ENCODE measurements at places on chromosomes 5 and 9. TPM values are rescaled to one million over a fixed set of nuclear protein-coding genes. Genes with fewer than 3 reads are reported as not detected.

DNA sequence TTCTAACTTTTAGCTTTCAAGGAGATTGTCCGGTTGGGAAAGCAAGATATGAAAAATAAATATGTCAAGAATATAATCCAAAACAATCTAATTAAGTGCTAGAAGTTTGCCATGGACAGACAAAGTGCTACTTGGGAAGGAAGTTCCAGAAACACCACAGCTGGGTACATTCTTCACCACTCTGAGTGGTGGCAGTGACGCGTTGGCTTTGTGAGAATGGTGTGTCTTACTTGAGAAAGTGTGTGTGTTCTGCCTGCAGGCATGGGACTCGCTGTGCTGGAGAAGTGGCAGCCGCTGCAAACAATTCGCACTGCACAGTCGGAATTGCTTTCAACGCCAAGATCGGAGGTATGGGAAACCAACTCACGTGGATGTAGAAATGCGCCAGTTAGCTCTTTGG is 177.2 kb downstream of the PCSK5 start:
- H3K4me1 ChIP-seq = no peaks in the 10 kb centered on the region
- H3K36me3 ChIP-seq = peaks cover 3% of the 10 kb centered on the region
- no peak overlapping the region for H3K27ac ChIP-seq
- H3K4me3 ChIP-seq = no peak overlapping the region

GRCh38 chr5:141879941-141880738 is 1.9 kb upstream of the PCDH1 start:
- H3K36me3 ChIP-seq = no peaks in the 10 kb centered on the region
- peaks cover 21% of the 10 kb centered on the region for H3K4me1 ChIP-seq
- no peak overlapping the region for H3K4me3 ChIP-seq
- H3K27ac ChIP-seq = no peak overlapping the region
- peak; percentile 4 for DNase-seq

- peaks cover 43% of the 10 kb centered on the region for H3K36me3 ChIP-seq
- no peak for DNase-seq
- peaks cover 59% of the 10 kb centered on the region for H3K27me3 ChIP-seq
Measured at GRCh38 chr9:126984969-126985368, 70.4 kb downstream of the RALGPS1 start.

GRCh38 chr5:1669276-1670155 is 130.1 kb downstream of the MRPL36 start:
- no peak for DNase-seq
- no peaks in the 10 kb centered on the region for H3K36me3 ChIP-seq
- peaks cover 2% of the 10 kb centered on the region for H3K4me1 ChIP-seq
- no peak overlapping the region for H3K4me3 ChIP-seq

Gene FGF1
- total RNA-seq = not detected

Gene NEUROG1
- total RNA-seq = not detected

Gene GKAP1
- 5.9 TPM for total RNA-seq

DNA sequence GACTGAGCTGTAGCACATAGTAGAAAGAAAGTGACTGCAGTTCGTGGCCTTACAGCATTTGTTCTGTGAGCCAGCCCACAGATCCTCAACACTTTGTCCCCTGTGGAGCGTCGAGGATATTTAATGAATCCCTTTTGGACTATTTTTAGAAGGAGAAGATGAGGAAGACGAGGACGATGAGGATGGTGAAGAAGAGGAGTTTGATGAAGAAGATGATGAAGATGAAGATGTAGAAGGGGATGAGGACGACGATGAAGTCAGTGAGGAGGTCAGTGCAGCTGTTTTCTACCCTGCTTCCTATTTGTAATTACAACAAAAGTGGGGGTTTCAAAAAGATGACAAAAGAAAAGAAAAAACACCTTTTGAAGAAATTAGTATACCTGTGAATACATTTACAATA is 28.0 kb downstream of the ANP32B start:
- peaks cover 29% of the 10 kb centered on the region for H3K4me1 ChIP-seq
- peak overlapping the region; percentile 0 for H3K27ac ChIP-seq
- no peaks in the 10 kb centered on the region for H3K27me3 ChIP-seq
- no peak for DNase-seq
- H3K36me3 ChIP-seq = peaks cover 78% of the 10 kb centered on the region

GRCh38 chr5:36363101-36363500 is 61.4 kb upstream of the RANBP3L start:
- no peak for DNase-seq
- H3K36me3 ChIP-seq = no peaks in the 10 kb centered on the region
- H3K4me3 ChIP-seq = no peak overlapping the region

- no peaks in the 10 kb centered on the region for H3K36me3 ChIP-seq
- H3K27ac ChIP-seq = no peak overlapping the region
- H3K4me3 ChIP-seq = no peak overlapping the region
- no peaks in the 10 kb centered on the region for H3K27me3 ChIP-seq
- H3K4me1 ChIP-seq = no peaks in the 10 kb centered on the region
Measured at GRCh38 chr5:125484742-125485641, 738.6 kb upstream of the ZNF608 start.

Gene STPG3
- not detected for total RNA-seq

- no peak for DNase-seq
- peaks cover 72% of the 10 kb centered on the region for H3K27me3 ChIP-seq
- H3K4me1 ChIP-seq = peaks cover 10% of the 10 kb centered on the region
- peaks cover 6% of the 10 kb centered on the region for H3K36me3 ChIP-seq
Measured at GRCh38 chr9:36988848-36989247, 45.2 kb downstream of the PAX5 start.

Gene GNA14
- total RNA-seq = not detected

Gene TRMO
- 31.8 TPM for total RNA-seq

- H3K4me3 ChIP-seq = no peak overlapping the region
- no peak overlapping the region for H3K27ac ChIP-seq
- H3K36me3 ChIP-seq = peaks cover 15% of the 10 kb centered on the region
Measured at GRCh38 chr9:113254991-113255390, 20.4 kb downstream of the CDC26 start.

DNA sequence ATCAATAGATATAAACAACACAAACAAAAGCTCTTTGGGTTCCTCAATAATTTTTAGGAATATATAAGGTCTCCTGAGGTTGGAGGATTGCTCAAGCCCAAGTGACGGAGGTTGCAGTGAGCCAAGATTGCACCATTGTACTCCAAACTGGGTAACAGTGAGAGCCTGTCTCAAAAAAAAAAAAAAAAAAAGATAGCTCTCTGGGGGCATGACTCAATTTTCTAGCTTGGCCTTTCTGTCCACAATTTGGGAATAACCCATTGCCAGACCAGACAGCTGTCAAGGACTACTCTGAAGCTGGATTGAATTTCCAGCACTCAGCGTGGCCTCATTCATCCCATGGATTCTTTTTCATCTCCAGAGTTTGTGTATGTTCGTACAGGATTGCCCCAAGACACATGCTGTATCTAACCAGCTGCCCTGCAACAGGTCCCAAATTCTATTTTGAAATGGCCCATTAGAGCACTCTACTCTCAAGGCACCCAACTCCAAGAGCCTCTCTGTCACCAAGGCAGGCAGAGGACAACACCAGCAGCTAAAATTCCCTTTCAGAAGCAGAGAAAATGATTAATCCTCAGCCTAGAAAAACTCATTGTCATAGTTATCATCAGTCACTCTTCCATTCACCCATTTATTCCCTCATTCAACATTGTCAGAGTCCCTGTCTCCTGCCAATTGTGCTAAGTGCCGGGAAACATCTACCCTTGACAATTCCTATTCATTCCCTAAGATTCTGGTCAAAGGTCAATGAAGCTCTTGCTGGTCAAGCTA is 8.7 kb downstream of the FAM193B start:
- H3K36me3 ChIP-seq = peaks cover 10% of the 10 kb centered on the region
- no peak for DNase-seq
- no peak overlapping the region for H3K4me3 ChIP-seq
- peaks cover 4% of the 10 kb centered on the region for H3K4me1 ChIP-seq
- H3K27me3 ChIP-seq = no peaks in the 10 kb centered on the region

DNA sequence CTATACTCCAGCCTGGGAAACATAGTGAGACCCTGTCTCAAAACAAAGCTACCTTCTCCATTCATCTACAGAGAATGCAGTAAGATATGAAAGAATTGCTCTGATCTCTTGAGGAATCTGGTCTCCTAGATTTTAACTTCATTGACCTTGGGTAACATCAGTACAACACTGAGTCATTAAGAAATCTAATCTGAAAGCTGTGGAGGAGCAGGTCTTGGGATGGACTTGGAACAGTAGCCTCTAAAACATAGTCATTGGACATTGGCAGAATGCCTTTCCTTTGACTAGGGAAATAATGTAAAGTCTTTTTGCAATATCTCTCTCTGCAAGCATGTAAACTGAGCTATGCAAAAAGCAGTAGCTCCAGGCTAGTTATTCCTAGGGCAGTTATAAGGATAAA is 58.1 kb downstream of the KCNN2 start:
- H3K27me3 ChIP-seq = no peaks in the 10 kb centered on the region
- no peak overlapping the region for H3K27ac ChIP-seq
- H3K4me3 ChIP-seq = no peak overlapping the region
- no peaks in the 10 kb centered on the region for H3K4me1 ChIP-seq

Gene KIF2A
- 151 TPM for total RNA-seq

GRCh38 chr5:150595466-150596031 is 44.9 kb upstream of the SYNPO start:
- H3K27ac ChIP-seq = no peak overlapping the region
- H3K36me3 ChIP-seq = no peaks in the 10 kb centered on the region
- H3K27me3 ChIP-seq = no peaks in the 10 kb centered on the region
- no peak overlapping the region for H3K4me3 ChIP-seq
- no peaks in the 10 kb centered on the region for H3K4me1 ChIP-seq
- DNase-seq = no peak

DNA sequence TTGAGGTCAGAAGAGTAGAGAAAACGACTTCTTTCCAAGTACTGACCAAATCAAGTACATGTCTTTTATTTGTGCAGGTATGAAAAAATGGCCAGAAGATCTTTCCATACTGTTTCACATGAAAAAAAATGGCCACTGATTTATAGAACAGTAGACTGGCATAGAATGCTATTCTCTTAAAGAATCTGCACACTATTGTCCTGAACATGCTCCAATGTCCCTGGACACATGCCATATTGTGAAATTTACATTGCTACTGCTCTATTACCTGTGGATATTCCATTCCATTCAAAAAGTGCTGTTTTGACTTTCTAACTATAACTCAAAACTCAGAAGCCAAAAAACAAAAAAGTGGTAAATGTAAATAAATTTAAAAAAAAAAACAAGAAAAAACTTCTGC is 60.6 kb downstream of the FBXL17 start:
- H3K36me3 ChIP-seq = peaks cover 8% of the 10 kb centered on the region
- DNase-seq = no peak
- H3K27ac ChIP-seq = no peak overlapping the region
- no peaks in the 10 kb centered on the region for H3K4me1 ChIP-seq
- H3K4me3 ChIP-seq = no peak overlapping the region

Gene PTGR1
- not detected for total RNA-seq

Gene IFNA13
- not detected for total RNA-seq

- no peaks in the 10 kb centered on the region for H3K36me3 ChIP-seq
- no peak overlapping the region for H3K27ac ChIP-seq
- DNase-seq = no peak
- H3K27me3 ChIP-seq = peaks cover 8% of the 10 kb centered on the region
- no peak overlapping the region for H3K4me3 ChIP-seq
- H3K4me1 ChIP-seq = no peaks in the 10 kb centered on the region
Measured at GRCh38 chr9:76608575-76609273, 149.7 kb downstream of the GCNT1 start.

Gene FAM151B
- total RNA-seq = 0.15 TPM

DNA sequence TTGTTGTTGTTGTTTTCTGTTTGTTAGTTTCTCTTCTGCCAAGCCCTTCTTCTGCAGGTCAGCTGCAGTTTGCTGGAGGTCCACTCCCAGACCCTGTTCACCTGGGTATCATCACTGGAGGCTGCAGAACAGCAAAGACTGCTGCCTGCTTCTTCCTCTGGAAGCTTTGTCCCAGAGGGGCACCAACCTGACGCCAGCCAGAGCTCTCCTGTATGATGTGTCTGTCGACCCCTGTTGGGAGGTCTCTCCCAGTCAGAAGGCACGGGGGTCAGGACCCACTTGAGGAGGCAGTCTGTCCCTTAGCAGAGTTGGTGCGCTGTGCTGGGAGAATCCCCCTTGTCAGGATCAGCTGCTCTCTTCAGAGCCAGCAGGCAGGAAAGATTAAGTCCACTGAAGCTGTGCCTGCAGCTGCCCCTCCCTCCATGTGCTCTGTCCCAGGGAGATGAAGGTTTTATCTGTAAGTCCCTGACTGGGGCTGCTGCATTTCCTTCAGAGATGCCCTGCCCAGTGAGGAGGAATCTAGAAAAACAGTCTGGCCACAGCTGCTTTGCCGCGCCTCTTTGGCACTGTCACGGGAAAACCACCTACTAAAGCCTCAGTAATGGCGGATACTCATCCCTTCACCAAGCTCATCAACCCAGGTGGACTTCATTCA is 299.2 kb downstream of the EDIL3 start:
- H3K4me1 ChIP-seq = no peaks in the 10 kb centered on the region
- H3K36me3 ChIP-seq = no peaks in the 10 kb centered on the region
- no peak for DNase-seq
- H3K4me3 ChIP-seq = no peak overlapping the region

DNA sequence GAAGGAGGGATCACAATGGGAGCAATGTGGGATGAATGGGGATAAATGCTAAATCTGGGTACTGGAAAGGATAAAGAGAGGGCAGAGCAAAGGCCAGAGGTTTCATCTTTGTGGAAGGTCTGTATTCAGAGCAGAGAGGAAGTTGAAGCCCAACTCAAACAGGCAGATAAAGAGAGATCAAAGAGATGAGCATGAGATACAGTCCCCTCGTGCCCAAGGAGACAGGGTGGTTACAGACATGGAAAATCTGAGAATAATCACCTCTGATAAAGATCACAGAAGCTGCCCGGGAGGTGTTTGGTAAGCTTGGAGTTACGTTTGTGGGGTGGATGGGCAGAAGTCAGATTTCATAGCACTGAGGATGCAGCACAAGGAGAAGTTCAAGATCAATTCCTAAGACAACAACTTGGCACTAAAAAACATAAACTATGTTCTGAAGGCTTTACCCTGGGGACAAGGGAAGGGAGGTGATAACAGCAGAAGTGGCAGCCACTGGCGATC is 459 bp upstream of the ERAP2 start:
- H3K4me1 ChIP-seq = peaks cover 66% of the 10 kb centered on the region
- peak overlapping the region; percentile 95 for H3K27ac ChIP-seq
- peak; percentile 50 for DNase-seq
- H3K36me3 ChIP-seq = peaks cover 19% of the 10 kb centered on the region
- H3K4me3 ChIP-seq = peak overlapping the region; percentile 92
- H3K27me3 ChIP-seq = no peaks in the 10 kb centered on the region

Gene CSF2
- 4.7 TPM for total RNA-seq

Gene TRAF1
- total RNA-seq = 64.3 TPM

GRCh38 chr5:150394131-150394530 is 18.6 kb downstream of the CD74 start:
- no peak for DNase-seq
- no peaks in the 10 kb centered on the region for H3K4me1 ChIP-seq

- no peaks in the 10 kb centered on the region for H3K36me3 ChIP-seq
- no peaks in the 10 kb centered on the region for H3K4me1 ChIP-seq
- DNase-seq = no peak
Measured at GRCh38 chr9:86903734-86904085, 43.6 kb downstream of the GAS1 start.

DNA sequence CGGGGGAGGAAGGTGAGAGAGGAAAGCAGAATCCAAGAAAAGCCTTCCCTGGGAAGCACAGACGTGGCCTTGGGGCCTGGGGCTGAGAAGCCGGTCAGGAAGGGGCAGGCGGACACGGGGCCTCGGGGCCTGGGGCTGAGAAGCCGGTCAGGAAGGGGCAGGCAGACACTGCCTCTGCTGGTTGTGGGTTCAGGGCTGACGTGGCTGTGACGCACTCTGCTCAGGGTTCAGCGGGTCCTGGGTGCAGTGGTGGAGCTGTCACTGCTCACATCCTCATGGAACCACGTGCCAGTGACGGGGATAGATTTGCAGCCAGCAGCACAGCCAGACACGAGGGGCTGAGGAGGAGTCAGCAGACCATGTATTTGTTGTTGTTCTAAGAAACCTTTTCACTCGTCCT is 12.8 kb downstream of the PAEP start:
- DNase-seq = no peak
- H3K27me3 ChIP-seq = peaks cover 5% of the 10 kb centered on the region
- no peak overlapping the region for H3K27ac ChIP-seq
- no peaks in the 10 kb centered on the region for H3K36me3 ChIP-seq

Gene PSMD5
- total RNA-seq = 50.9 TPM

Gene FBP1
- total RNA-seq = 0.40 TPM

Measured in activated CD4-positive, alpha-beta T cell treated with anti-CD3 and anti-CD28 coated beads, Interleukin-2, amount 10 ng/mL, durations not matched to agents 7 days and 5 days (primary cell).